ENCODE measurements at places on chromosomes 1 and 21.
A peak's percentile ranks its signal among the peaks of the same experiment; 100 is the strongest.

GRCh38 chr1:197083474-197083873 lies 16.4 kb upstream of the F13B start:
- no peak for DNase-seq

GRCh38 chr1:176199707-176200106 lies 7.4 kb downstream of the COP1 start:
- DNase-seq, result no peak

GRCh38 chr1:95139039-95139438 lies 21.9 kb downstream of the TLCD4 start:
- no peak for DNase-seq

- no peak for DNase-seq
Observed at GRCh38 chr1:178510155-178510554, 2.8 kb upstream of the TEX35 start.

DNA sequence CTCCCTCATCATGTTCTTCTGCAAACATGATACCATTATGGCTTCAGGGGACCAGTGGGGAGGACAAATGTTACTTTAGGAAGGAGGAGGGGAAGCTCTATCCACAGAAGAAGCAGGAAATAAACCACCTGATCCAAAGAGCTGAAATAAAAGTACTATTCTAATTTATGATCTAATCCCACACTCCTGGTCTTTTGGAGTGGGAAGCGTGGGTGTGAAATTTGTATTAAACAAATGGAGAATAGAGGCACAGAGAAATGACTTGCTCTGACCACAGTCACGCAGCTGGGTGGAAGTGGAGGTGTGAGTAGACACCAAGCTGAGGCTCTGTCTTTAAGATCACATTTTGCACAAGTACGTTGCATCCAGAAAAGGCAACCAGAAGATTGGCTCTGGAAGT lies 14.5 kb upstream of the STUM start:
- no peak for DNase-seq

- no peak for DNase-seq
Observed at GRCh38 chr1:201125800-201126199, 1.2 kb downstream of the ASCL5 start.

- DNase-seq, result no peak
Observed at GRCh38 chr1:108817016-108817415, 39.9 kb downstream of the AKNAD1 start.

GRCh38 chr1:114207635-114208034 lies 54.0 kb upstream of the SYT6 start:
- DNase-seq, result no peak

DNA sequence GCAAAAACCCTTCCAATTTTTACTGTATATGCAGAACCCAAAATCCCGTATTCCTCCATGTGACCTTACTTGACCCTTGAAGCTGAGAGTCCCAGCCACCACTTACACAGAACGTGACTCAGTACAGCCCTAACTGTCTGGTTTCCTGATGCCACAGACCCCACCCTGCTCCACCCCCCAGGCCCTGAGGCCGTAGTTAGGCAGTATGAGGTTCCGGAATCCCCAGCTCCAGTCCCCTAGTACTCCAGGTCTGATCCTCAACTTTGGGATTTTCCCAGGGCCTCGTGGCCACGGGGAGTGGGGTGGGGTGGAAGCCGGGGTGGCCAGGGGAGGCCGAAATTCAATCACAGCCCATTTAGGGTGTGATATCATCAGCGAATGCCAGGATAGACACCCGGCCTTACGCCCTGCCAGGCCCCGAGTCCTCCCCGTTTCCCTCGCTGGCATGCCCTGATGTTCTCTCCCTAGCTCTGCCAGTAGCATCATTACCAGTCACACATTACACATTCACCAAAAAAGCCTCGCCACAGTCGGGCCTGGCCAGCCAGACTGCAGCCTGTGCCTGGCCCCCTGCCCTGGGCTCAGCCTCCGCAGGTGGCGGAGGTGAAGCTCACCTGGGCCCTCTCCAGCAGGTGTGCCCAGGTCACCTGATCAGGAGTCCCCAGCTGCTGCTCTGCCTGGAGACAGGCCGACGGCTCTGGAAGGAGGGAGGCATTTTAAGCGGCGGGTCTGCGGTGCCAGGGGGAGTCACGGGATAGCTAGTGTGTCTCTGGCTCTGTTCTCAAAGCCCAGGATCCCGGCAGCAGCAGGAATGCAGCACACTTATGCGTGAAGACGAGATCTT lies 70.8 kb downstream of the SCCPDH start:
- peak; percentile 75 for DNase-seq

GRCh38 chr21:38950435-38951094 lies 144.8 kb downstream of the ETS2 start:
- no peak for DNase-seq

- DNase-seq, result no peak
Observed at GRCh38 chr1:107228704-107229371, 88.0 kb downstream of the NTNG1 start.

DNA sequence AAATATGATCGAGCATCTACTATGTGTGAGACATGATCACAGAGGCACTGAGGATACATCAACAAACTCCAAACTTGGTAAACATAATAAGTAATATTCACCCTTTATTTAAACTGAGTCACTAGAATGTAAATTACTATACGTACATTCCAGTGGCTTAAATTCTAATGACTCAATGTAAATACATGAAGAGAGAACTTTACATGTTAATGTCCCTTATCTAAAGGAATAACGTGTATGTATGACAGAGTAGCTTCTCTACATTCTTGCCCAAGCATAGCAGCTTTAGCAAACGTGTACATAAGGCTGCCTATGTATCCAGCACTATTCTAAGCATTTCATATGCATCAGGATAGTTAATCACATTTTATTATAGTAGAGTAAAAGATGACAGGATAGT lies 111.8 kb upstream of the CYYR1 start:
- no peak for DNase-seq
